Gastrocnemius medialis (tissue), 4 donors: ENCODE measurements at places on chromosomes 11 and 22.
A peak's percentile ranks its signal among the peaks of the same experiment; 100 is the strongest.

DNA sequence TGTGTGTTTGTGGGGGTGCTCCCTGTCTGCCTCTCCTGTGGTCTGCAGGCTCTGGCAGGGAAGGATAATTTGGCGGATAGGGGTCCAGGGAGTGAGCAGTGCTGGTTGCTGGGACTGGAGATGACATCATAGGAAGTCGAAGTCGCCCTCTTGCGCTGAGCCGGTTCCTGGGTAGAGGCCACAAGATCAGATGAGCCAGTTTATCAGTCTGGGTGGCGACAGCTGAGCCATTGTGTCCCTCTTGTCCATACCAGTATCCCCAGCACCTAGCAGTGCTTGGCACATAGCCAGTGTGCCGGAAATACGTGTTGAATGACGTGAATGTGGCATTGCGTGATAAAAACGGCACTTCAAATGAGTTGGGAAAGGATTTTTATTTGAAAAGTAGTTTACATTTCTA is 9.8 kb downstream of the APOL5 start:
- no peaks in the 10 kb centered on the region for H3K27me3 ChIP-seq
- DNase-seq, result peak; percentile 36
- no peaks in the 10 kb centered on the region for H3K4me1 ChIP-seq
- peak overlapping the region; percentile 64 for H3K27ac ChIP-seq

DNA sequence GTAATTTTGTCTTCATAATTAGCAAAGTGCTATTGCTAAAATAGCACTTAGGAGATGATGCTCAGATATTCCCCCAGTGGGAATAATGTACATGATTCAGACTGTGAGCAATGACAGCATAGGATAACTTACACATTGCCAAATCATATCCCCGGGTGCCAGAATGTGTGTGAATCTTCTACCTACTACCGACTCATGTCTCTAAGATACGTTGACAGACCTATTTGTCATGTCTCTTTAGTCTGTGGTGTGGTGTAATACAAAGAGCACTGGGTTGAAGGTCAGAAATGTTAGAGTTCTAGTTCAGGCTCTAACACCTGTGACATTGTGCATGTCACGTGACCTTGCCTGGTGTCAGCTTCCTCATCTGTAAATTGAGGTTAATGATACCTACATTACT is 31.0 kb upstream of the PICALM start:
- H3K27ac ChIP-seq, result no peak overlapping the region
- no peaks in the 10 kb centered on the region for H3K27me3 ChIP-seq
- H3K36me3 ChIP-seq, result no peaks in the 10 kb centered on the region
- H3K4me3 ChIP-seq, result no peak overlapping the region

- H3K27me3 ChIP-seq, result no peaks in the 10 kb centered on the region
- H3K4me3 ChIP-seq, result no peak overlapping the region
- no peak for DNase-seq
- H3K27ac ChIP-seq, result no peak overlapping the region
Measured at GRCh38 chr22:27930331-27931060, 11.4 kb upstream of the PITPNB start.

- no peaks in the 10 kb centered on the region for H3K36me3 ChIP-seq
- peaks cover 29% of the 10 kb centered on the region for H3K27me3 ChIP-seq
- no peak overlapping the region for H3K4me3 ChIP-seq
- no peak overlapping the region for H3K27ac ChIP-seq
- no peaks in the 10 kb centered on the region for H3K4me1 ChIP-seq
Measured at GRCh38 chr22:40008726-40009291, 14.1 kb downstream of the FAM83F start.

DNA sequence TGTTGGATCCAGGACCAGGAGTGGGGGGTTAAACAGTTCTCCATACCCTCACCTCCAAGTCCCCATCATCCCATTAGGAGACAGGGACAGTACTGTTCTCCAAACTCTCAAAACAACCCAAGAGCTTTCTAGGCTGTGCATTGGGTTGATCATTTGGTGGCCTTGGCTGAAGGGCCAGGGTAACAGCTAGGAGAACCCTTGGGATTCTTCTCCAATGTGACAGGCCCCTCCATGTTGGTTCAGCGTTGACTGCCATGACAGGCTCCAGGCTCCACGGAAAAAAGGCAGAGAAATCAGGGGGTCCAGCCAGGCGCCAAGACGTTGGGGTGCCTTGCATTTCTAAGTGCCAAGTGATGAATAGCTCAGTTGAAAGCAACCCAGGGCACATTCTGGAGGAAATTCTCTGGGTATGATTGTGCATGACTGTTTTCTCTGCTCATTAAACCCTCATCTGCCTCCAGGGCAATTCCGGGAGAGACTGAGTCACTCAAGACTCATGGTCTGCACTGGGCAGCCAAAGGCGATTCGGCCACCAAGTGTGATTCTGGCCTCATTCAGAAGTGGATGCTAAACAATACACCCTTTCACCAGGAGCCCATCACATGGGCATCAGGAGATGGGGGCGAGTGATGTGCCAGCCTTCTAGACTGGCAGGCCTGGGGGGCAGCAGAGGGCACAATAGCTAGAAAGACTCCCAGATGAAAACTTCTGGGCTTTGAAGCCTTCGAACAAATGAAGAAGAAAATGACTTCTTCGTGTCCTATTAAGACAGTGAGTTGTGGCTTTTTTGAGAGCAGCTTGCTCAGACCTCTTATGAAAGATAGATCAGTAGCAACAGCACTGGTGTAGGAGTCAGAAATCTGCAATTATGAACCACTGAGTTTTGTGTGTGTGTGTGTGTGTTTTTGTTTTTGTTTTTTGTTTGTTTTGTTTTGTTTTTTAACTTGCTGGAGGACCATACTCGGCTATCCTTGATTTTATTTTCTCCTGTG is 27.7 kb downstream of the CD44 start:
- H3K4me1 ChIP-seq, result peaks cover 40% of the 10 kb centered on the region
- no peaks in the 10 kb centered on the region for H3K36me3 ChIP-seq
- no peak for DNase-seq
- H3K4me3 ChIP-seq, result no peak overlapping the region
